NAMALWA (cell line): ENCODE measurements at places on chromosomes 2 and 18.

- DNase-seq = peak; percentile 65
These were observed 552 bp downstream of the CNPPD1 start for GRCh38 chr2:219175928-219176817.

DNA sequence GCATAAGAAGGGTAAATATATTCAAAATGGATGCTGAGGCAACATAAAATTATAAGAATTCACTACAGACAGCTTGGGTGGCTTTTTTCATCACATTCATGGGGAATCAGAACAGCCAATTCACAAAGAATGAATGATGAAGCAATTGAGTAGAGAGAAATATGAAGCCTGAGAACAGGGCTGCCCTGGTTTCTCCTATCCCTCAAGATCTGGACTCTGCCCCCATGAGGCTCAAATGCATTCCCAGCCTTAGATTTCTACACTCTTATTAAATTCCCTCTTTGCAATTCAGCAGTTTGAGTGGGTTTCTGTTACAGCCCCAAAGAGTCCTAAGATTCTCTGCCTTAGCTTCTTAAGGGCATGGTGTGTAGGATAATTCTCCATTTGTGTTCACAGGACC lies 172.5 kb downstream of the MAIP1 start:
- DNase-seq = no peak

DNA sequence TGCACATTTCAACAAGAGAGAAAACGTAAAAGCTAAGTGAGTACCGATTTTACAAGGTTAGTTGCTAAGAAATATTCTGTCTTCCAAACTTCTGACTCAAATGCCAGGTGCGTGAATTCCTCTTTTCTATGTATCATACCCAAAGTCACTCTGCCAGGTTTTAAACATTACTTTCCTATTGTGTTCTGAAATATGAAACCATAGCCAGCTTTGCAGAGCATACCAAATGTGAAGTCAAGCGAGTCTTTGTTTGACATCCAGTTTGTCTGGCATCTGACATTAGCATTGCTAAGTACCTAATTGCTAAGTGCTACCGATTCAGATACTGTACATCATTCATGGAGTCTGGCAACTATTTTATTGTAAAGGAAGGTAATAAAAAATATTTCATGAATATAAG lies 321.9 kb upstream of the GALNT5 start:
- DNase-seq = no peak

DNA sequence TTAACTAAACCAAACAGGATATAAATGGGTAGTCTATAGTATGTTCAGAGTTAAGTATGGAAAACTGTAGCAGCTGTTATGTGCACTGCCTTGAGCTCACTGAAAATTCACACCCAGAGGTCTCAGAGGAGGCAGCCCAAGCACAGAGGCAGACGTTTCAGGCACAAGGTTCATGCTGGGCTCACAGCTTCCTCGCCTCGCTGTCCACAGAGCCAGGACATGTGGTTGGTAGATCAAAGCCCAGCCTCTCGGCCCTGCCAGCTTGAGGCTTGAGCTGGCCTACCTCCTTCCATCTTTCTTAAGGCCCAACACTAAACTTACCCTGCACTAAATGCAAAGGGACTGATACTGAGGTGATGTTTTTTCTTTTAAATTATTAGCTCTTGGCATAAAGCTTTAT lies 43.7 kb downstream of the PRELID3A start:
- DNase-seq = no peak

DNA sequence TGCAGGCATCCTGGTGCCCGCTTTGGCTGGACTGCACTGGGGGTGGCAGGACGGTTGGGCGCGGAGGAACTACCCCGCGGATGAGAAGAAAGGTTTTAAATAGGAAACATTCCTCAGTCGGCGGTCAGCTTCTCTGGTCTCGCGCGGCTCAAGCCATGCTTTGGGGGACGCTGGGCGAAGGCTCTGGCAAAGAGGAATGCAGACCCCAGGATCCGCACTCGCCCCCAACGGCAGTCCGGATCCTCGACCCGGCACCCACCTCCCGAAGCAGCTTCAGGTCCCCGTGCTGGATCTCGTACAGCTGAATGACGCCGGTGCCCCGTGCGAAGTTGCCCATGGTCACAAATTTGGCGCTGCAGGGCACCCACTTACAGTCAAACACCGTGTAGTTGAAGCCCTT lies 686 bp upstream of the PNO1 start:
- no peak for DNase-seq

GRCh38 chr2:11011359-11011758 lies 99.6 kb downstream of the KCNF1 start:
- no peak for DNase-seq

GRCh38 chr2:174778085-174778981 lies 14.1 kb upstream of the CHRNA1 start:
- DNase-seq = no peak

- no peak for DNase-seq
These were observed 11.2 kb downstream of the NABP1 start for GRCh38 chr2:191688934-191689695.

- DNase-seq = no peak
These were observed 88.7 kb downstream of the KLHL14 start for GRCh38 chr18:32684096-32684495.

- DNase-seq = peak; percentile 23
These were observed 264.6 kb upstream of the TRIB2 start for GRCh38 chr2:12452185-12452584.

DNA sequence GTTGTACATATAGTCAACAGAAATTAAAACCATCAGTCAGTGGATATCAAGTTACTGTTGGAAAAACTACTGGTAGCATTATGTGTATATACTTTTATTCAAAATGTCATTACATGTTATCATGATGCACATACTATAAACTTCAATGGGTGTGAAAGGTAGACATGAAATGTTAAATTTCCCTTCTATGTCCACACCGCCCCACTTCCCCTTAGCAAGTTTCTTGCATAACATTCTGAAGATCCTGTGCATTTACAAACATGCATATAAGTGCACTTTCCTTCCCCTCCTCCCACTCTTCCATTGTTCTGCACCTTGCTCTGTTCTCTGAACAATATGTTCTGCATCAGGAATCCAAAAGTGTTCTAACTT lies 16.6 kb upstream of the HK2 start:
- no peak for DNase-seq

- no peak for DNase-seq
These were observed 545.8 kb downstream of the ARHGAP15 start for GRCh38 chr2:143675021-143675420.

DNA sequence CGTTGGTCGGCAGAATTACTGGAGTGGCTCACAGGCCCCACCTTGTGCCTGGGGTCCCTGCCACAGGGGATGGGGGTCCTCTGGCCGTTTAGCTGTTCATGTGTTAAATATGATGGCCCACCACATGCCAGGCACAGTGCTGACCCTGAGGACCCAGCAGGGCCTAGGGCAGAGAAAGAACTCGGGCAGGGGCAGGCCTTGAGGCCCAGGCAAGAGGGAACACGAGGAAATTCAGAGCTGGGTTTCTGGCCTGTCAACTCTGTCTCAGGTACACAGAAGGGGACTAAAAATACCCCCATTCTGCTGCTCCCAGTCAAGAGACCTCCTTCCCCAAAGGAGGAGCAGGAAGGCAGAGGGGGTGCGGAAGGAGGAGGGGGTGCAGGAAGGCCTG lies 66.2 kb downstream of the DNMT3A start:
- DNase-seq = no peak

DNA sequence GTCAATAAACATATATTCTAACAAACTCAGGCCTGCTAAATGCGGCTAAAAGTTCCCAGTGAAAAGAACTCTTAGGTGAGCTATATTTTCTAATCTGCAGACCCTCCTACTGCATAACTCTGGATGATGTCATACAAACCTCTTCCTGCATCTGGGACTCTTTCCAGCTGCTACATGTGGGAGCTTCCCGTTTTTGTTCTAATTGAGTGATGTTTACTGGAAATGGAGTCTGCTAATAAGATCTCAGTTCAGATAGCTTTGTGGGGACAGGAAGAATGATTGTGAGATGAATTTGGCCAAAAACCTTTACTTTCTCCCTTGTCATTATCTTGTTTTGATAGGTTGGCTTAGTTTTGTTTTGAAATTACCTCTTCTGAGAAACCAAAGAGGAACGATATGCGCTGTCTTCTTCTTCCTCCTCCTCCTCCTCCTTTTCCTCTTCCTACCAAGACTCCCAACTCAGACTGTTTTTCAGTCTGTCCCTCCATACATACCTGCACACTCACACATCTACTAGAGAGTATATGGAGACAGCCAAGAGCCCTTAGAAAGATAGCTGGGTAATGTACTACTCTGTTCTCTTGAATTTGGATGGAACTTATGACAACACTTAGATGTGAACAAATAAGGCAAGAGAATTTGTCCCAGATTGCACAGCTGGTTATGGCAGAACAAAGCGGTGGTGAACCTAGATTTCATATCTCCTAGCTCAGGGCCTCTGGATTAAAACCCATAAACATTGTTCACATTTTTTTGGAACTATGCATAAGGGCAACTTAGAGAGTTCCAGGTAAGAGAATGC lies 39.8 kb upstream of the AAK1 start:
- no peak for DNase-seq

DNA sequence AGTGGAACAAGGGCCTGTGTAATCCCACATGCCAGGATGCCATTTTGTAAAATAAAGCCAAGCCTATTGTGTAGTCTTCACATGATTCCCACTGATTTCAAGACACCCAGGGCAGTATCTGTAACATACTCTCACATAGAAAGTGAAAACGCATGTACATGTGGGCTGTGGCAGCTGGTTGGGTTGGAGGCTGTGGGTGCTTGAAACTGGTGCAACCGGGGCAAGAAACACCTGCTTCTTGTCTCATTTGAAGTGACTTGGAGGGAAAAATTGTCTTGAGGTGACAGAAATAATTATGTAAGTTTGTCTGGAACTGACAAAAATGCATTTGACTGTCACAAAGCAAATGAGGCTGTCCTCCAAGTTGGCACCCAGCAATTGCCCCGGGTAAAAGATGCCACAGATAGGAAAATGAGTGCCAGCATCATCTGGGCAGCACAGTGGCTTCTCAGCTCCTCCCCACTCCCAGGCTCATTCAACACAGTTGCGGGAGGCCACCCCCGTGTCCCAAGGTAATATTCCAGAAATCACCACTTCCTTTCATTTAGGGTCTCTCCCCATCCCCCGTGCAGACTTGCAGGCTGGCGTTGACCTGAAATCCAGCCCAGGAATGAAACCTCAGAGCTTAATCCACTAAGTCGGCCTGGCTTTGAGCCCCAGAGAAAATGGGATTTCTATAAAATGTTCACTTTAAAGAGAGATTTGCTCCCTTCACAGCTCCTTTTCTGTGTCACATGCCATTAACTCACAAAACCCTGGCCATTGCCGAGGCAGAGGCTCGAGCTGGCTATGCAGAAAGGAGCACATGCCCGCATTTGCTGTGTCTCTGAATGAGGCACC lies 293.9 kb upstream of the PARD3B start:
- no peak for DNase-seq

- no peak for DNase-seq
These were observed 193.0 kb upstream of the CYP26B1 start for GRCh38 chr2:72340665-72341064.
